ENCODE measurements at places on chromosomes 5 and 9.

DNA sequence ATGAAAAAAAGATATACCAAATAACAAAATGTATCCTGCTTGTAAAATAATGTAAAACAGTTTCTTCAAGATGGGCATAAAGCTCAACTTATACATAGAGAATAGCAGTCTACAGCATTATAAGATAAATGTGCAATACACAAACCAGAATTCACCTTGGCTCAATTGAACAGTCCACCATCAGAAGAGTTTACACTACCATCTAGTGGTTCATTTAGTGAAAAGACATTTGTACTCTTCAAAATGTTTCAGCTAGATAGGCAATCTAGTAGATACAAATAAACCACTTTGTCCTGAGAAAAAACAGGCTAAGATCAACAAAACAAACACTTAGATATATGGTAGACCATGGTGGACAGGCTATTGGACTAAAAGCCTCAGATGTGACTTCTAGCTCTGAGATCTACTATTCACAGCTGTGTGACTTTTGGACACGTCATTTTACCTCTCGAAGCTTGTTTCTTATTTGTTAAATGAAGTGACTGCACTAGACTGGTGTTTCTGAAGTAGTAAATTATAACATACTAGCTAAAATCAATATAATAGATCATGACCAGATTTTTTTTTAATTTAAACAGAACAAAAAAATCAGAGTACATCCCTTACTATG, 22.1 kb upstream of the TPD52L3 start:
- DNase-seq = no peak

DNA sequence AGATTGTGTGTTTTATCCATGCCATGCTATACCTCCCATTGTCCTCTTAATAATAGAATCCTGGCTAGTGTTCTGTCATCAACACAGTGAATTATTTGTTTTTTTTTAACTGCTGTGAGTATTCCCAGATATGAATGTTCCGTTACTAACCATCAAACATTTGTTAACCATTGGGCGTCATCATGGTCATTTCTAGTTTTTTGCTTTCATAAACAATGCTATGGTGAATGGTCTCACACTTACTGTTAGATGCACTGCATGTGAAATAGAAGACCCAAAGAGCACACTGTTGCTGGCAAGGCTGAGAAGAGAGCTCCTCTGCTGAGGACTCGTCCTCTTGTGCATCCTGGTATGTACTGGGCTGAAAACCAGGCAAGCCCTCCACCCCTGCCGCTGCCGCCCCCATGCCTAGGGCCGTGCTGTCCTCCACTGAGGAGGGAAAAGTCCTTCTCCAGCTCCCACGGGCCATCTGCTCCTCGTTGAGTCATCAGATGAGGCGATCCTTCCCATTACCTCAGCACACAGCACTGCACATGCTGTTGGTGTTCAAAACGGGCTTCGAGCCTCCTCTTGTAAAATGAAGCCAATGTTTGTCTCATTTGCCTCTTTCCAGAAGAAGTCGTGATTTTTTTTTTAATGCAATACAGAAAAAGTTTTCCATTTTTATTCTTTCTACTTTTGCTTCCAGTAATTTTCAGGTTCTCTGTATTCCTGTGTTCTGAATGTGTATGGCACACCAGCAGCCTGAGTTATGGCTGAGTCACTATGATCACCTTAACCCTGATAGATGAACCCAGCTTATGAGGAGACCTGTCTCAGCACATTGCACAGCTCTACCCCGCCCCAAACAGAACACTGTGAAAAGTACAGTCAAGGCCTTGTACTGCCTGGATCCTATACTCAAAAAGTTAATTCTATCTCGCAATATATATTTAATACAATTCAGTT, 219.0 kb downstream of the AOPEP start:
- no peak for DNase-seq

DNA sequence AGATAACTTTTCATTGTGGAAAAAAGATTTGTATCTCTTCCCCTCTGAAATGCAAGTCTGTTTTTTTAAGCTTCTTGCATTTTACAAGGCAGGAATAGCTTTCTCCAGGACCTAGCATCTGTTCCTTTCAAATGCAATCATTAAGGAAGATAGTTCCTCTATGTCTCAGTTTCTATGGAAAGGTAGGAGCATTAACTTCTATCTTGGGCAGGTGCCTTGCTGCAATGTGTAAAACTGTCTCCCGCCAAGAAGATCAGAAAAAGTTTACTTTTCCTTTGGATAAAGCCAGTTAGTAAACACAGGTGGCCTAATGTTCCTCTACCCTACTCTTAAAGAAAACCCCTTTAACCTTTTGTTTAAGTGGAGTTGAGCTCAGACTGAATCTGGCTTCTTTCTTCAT, 560.6 kb upstream of the CYLC2 start:
- DNase-seq = no peak

DNA sequence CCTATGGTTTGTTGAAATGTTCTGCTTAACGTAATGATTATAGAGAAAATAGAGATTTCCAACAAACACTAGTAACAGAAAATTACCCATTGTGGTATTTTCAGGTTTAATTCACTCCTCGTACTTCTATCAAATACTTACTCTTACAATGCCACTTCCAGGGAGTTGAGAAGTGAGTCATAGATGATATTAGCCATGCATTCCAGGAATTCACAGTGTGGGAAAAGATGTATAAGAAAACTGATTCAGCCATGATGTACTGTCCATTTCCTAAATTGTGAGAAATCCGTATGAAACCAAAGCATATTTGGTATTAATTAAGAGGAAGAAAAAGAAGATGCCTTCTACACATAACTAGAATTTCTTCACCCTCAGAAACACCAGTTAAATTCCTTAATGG, 1854.6 kb upstream of the WWC1 start:
- no peak for DNase-seq

DNA sequence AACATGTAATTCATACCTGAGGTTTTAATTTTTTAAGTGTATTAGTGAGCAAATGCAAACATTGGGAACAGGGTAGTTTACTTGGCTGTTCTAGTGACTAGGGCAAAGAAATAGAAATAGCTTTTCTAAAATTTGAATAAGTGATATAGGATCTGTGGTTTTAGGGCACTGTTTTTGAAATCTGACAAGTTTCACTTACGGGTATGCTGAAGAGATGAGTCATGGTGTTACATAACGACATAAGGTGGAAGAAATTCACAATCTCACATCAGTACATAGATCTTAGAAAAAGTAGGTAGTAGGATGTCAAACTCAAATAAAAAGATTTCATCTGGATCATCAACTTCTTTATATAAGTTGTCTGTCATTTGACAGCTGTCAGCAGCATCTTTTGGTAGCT, 772.3 kb downstream of the MAT2B start:
- DNase-seq = no peak

- DNase-seq = no peak
Observed at GRCh38 chr9:82295181-82295580, 306.6 kb downstream of the SPATA31D1 start.

DNA sequence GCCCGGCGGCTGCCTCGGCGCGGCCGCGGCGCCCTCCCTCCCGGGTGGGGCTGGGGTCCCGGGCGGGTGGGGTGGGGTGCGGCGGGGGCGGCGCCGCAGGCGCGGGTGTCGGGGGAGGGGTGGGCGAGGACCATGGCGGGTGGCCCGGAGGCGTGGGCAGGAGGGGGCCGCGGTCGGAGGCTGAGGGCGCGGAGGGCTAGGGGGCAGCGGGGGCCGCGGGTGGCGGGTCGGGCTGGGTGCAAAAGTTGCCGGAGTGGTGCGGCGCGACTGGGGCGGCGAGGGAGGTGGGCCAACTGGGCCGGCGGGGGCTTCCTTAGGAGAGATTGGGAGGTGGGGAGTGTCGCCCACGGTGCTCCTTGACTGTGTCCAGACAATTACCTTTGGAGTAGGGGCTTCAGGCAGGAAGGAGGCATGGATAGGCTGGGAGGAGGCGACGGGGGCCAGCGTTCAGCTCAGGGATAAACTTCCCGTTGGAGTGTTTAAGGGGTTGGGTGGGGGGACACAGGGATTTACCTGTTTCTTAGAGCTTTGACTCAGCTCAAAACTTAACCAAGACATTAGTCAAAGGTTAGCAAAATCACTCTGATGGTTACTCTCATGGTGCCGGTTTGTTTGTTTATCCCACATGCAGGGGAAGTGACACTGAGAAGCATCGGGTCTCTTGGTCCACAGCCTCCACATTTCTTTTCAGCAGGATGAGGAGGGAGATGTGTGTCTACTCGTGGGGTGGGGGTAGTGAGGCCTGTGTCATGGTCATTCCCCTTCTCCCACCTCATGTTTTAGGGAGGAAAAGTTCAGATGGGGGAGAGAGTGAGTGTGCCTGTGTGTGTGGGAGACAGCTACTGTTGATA, 859 bp downstream of the CSNK1G3 start:
- DNase-seq = no peak

DNA sequence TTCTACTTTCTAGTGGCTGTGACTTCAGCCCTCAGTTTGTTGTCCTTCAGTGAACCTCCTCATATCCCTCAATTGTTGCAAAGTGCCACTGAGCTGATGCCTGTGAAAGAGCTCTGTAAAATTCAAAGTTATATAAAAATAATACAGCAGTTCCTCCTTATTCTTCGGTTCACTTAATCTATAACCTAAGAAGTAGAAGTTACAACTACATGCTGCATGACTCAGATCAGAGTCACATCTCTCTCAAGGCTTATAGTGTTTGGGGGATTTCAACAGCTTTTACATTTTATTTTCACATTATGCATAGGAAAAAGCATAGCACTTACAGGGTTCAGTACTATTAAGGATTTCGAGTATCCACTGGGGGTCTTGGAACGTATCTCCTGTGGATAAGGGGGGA, 25.1 kb upstream of the GCNT1 start:
- DNase-seq = no peak

DNA sequence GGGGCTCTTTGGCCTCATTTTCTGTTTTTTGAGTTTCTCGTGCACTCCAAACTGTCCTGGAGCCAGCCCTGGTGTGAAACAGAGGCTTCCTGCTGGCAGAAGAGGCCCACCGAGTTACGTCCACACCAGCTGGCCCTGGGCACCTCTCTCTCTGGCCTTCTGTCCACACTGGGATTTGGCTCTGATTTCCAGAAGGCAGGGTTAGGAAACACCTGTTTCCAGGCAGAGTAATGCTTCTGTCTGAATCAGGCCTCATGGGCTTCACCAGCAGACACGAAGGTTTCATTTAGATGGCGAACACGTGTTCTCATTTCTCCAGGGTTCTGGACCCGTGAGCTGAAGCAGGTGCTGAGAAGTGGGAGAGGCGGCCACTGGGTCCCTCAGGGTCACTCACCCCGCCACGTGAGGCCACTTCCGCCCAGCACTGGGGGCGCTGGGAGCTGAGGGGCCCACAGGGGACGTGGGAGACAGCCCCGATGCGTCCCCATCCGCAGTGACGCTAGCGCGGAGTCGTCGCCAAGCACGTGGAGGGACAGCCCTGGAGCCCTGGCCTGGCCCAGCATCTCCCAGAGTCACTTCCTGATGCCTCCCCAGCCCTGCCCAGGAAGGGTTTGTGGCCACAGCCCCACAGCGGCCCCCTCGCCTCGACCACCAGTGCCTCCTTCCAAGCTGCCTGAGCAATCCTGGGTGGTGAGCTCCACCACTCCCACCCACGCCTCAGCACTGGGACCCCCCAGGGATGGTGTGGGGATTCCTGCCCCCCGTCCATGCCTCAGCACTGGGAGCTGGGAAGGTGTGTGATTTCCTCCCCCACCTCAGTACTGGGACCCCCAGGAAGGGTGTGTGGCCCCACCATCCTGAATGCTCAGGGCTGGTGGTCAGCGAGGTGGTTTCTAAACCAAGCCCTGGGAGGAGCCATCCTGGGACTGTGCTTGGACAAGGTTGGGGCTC, 4.9 kb upstream of the LRRC14B start:
- DNase-seq = no peak

- no peak for DNase-seq
Observed at GRCh38 chr5:1073239-1074102, 38.4 kb downstream of the SLC12A7 start.

GRCh38 chr5:1699394-1699793, 100.2 kb downstream of the MRPL36 start:
- no peak for DNase-seq

DNA sequence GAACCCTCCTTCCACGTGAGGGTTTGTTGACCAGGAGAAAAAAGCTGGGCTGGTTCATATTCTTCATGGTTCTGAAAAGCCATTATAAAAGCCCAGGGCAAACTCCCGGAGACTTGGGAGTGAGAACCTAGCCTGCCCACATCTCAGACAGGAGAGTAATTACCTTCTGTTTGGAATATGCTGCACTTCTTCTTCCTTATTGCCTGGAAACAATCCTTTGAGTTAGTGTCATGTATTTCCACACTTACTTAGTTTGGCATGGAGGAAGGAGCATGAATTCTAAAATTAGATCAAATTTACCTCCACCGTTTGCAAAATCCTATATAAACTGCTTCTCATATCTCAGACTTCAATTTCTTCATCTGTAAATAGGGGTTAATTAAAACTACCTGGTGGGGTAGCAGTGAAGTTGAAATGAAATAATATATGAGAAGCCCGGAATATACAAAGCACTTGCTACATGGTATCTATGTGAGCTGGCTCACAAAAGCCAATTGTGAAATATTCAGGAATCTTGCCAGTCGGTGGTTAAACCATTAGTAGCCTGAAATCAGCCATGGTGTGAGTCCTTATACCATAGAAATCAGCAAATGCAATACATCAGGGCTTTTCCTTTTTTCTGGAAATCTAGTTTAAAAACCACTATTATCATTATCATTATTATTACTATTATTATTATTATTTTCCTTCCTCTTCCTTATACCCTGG, 140.0 kb upstream of the RAD23B start:
- no peak for DNase-seq

DNA sequence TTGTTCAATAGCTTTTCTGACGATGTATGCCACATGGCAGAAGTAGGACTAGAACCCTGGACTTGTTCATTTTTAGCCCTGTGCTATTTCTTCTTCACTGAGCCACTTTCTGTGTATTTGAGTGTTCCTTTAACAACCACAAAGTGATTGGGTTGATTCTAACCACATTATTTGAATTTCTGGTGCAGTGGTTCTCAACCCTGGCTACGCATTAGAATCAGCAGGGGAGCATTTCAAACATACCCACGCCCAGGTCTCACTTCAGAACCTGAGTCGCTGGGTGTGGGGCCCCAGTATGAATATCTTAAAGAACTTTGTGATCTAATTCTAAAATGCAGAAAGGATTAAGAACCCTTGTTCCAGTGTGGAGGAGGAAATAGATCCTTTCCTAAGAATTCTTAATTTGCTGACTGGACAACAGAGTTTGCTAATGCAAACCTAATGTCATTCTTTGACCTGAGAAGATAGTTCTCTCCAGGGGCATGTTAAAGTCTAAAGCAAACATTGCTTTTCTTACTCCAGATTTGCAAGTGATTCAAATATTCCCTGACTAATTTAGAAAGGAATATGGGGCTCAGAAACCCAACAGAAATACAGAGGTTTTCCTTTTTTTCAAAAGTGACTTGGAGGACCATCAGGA, 75.4 kb upstream of the GDNF start:
- no peak for DNase-seq

GRCh38 chr9:2151171-2151570, 136.0 kb downstream of the SMARCA2 start:
- no peak for DNase-seq

DNA sequence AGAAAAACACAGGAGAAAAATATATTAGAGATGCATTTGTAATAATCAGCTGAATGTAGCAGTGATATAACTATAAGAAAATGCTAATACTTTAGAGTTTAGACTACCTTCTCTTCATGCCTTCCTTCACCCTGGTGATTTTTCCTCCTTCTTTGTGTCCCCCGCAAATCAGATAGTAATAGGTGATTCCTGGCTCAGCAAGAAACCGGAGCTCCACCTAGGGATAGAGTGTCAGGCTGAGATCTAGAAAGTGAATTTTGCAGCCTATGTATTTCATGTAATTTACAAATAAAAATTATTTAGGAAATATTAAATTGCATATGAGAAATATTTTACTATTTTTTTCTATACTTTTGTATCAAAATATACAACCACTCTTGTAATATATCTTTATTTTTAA, 109.8 kb upstream of the ST8SIA4 start:
- DNase-seq = no peak

GRCh38 chr5:115842089-115842935, 577 bp downstream of the AP3S1 start:
- DNase-seq = no peak

Data from KG1 (cell line).